Right lobe of liver (tissue), 6 donors: ENCODE measurements at places on chromosomes 1 and 21. TPM values are rescaled to one million over a fixed set of nuclear protein-coding genes. Genes with fewer than 3 reads are reported as not detected.

Gene CELA2B
- total RNA-seq = not detected

GRCh38 chr1:201573030-201573429 is 34.1 kb downstream of the NAV1 start:
- H3K4me1 ChIP-seq = no peaks in the 10 kb centered on the region
- no peak for DNase-seq
- H3K27me3 ChIP-seq = no peaks in the 10 kb centered on the region
- no peaks in the 10 kb centered on the region for H3K36me3 ChIP-seq
- H3K4me3 ChIP-seq = no peak overlapping the region

DNA sequence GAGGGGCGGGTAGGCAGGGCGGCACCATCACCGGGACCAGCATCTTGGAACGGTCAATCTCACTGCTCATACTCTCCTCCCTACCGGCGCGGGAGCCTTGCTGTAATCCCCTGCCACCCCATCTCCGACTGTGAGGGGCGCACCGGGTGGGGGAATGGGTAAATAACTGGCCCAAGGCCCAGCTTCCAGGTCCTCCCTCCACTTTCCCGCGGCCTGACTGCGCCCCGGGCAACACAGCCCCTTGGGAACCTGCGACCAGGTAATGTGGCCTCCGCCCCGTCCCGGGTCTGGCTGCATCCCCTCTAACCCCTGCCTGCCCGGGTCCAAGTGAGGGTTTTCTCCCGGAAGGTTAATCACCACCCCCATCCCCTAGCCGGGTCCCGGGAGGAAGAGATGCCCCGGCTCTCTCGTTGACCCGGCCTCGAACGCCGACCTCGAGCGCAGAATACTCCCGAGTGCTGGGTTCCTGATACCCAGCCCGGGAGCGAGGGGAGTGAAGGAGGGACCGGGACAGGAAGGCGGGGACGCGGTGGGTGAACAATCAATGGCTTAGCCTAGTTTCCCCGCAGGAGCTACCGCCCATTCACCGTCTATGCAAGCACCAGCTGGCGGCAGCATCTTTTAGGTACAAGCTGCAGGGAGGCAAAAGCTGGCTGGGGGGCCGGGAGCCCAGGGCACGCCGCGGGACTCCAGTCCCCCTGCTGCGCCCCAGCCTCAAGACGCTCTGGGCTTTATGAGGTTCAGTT is 5.9 kb upstream of the LHX9 start:
- no peak for DNase-seq
- no peak overlapping the region for H3K4me3 ChIP-seq
- no peak overlapping the region for H3K27ac ChIP-seq
- H3K36me3 ChIP-seq = no peaks in the 10 kb centered on the region
- peaks cover 48% of the 10 kb centered on the region for H3K27me3 ChIP-seq

GRCh38 chr1:206497363-206497762 is 10.0 kb upstream of the RASSF5 start:
- no peak overlapping the region for H3K4me3 ChIP-seq
- no peaks in the 10 kb centered on the region for H3K4me1 ChIP-seq
- no peaks in the 10 kb centered on the region for H3K36me3 ChIP-seq
- no peak overlapping the region for H3K27ac ChIP-seq
- no peaks in the 10 kb centered on the region for H3K27me3 ChIP-seq

Gene C1QTNF12
- 4.0 TPM for total RNA-seq

- H3K4me1 ChIP-seq = no peaks in the 10 kb centered on the region
- no peak for DNase-seq
- H3K27ac ChIP-seq = no peak overlapping the region
- no peaks in the 10 kb centered on the region for H3K27me3 ChIP-seq
Measured at GRCh38 chr1:60228041-60228491, 154.5 kb upstream of the C1orf87 start.

DNA sequence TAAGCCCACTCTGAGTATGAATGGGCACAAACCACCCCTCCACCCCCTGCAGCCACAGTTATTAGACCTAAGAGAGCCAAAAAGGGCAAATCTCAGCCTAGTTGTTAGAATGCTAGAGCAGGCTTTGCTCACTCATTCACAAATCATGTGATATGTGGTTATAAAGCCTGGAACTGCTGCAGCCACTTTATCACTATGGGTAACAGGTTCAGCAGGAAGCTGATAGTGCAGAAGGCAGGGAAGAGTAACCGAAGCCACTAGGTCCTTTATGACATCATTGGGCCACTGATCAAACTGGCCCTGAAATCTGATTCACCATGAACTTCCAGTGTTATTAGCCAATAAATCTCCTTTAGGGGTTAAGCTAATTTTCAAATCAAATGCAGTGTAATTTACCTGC is 134.7 kb downstream of the GRIK1 start:
- DNase-seq = no peak
- no peaks in the 10 kb centered on the region for H3K27me3 ChIP-seq
- no peaks in the 10 kb centered on the region for H3K36me3 ChIP-seq

GRCh38 chr1:160758521-160758920 is 19.5 kb downstream of the SLAMF7 start:
- no peak for DNase-seq
- H3K4me3 ChIP-seq = no peak overlapping the region
- H3K4me1 ChIP-seq = no peaks in the 10 kb centered on the region

DNA sequence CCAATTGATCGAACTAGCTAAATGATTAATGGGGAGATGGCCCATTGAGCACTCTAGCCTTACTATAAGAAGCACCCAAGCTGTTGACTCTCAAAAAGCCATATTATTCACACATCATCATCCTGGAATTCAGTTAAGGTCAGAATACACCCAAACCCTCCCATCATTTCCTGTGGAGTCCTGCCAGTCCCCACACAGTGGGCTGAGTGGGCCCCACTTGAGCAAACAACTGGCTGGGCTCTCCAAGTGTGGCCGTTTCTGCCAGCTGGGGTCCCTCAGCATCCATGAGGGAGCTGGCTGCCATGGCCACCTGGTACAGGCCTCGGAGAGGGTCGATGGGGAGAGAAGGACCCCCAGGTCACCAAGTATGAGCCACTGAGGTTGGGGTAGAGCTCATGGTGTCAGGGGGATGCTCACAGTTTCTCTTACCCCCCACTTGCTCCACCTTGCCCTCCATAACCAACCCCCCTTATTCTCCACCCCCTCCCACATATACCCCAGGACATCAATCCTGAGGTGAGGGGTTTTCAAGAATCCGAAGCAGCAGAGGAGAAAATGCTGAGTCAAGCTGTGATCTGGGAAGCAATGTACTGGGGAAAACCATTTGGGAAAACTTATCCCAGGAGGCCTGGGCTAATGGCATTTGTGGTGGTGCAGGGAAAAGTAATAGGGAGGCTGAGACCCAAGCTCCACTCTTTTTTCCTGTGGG is 60.3 kb downstream of the UBE2T start:
- no peak overlapping the region for H3K27ac ChIP-seq
- H3K27me3 ChIP-seq = no peaks in the 10 kb centered on the region
- no peak for DNase-seq
- H3K4me1 ChIP-seq = no peaks in the 10 kb centered on the region
- no peaks in the 10 kb centered on the region for H3K36me3 ChIP-seq

Gene CCDC17
- 2.1 TPM for total RNA-seq

Gene HPDL
- not detected for total RNA-seq

Gene NRAS
- total RNA-seq = 13.0 TPM

- H3K4me1 ChIP-seq = no peaks in the 10 kb centered on the region
- no peak for DNase-seq
- H3K27me3 ChIP-seq = no peaks in the 10 kb centered on the region
Measured at GRCh38 chr21:25362375-25363267, 244.7 kb downstream of the MRPL39 start.

DNA sequence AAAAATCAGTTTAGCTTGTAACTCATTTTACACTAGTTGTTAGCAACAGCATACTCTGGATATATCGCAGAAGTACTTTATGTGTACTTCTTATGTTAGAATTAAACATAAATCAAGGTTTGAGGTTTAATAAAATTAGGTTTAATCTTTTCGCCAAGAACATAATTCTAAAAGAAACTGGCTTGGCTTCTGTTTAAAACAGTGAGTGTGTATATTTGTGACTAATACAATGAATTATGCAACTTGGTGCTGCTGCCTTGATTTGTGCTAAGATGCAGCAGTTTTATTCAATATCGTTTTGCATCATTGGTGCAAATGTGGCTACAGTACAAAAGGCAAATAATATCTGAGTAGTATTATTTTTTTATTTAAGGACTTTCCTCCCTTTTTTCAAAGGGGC is 44.8 kb downstream of the USP25 start:
- H3K27ac ChIP-seq = no peak overlapping the region
- DNase-seq = no peak
- H3K36me3 ChIP-seq = no peaks in the 10 kb centered on the region
- H3K4me3 ChIP-seq = no peak overlapping the region

Gene HTR1D
- not detected for total RNA-seq

DNA sequence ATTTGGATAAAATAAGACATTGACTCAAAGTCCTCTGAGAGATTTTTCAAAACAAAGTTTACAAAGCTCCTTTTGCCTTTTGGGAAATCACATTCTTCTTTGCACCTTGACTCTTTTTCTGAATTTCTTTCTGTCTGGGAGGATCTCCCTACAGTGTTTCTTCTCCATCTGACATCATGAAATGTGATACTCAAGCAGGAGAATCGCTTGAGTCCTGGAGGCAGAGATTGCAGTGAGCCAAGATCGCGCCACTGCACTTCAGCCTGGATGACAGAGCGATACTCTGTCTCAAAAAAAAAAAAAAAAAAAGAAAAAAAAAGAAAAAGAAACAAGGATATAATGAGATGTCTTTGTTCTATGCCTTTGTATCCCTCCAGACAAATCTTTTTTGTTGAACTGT is 13.3 kb upstream of the GRIK1 start:
- no peak for DNase-seq
- no peak overlapping the region for H3K27ac ChIP-seq
- H3K27me3 ChIP-seq = no peaks in the 10 kb centered on the region
- H3K36me3 ChIP-seq = no peaks in the 10 kb centered on the region
- H3K4me3 ChIP-seq = no peak overlapping the region

DNA sequence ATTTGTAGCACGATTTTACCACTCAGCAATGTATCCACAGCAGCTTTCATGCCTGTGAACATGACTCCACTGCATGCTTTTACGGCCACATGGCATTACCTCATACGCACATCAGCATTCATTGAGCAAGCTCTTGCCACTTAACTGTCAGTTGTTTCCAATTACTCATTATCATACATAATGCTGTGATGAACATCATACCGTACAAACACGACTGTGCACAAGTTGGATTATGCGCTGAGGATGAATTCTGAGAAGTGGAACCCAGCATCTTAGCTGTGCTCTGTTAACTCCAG is 9.6 kb downstream of the UMODL1 start:
- no peaks in the 10 kb centered on the region for H3K4me1 ChIP-seq
- no peaks in the 10 kb centered on the region for H3K27me3 ChIP-seq
- H3K27ac ChIP-seq = no peak overlapping the region
- H3K4me3 ChIP-seq = no peak overlapping the region
- no peak for DNase-seq

- H3K4me3 ChIP-seq = no peak overlapping the region
- H3K4me1 ChIP-seq = no peaks in the 10 kb centered on the region
- H3K27ac ChIP-seq = no peak overlapping the region
- DNase-seq = no peak
- no peaks in the 10 kb centered on the region for H3K36me3 ChIP-seq
Measured at GRCh38 chr1:86445919-86446318, 21.9 kb downstream of the CLCA2 start.

- H3K36me3 ChIP-seq = no peaks in the 10 kb centered on the region
- H3K27ac ChIP-seq = no peak overlapping the region
- no peaks in the 10 kb centered on the region for H3K4me1 ChIP-seq
- DNase-seq = no peak
- H3K27me3 ChIP-seq = no peaks in the 10 kb centered on the region
- H3K4me3 ChIP-seq = no peak overlapping the region
Measured at GRCh38 chr1:79043506-79043905, 37.0 kb upstream of the ADGRL4 start.

Gene CRABP2
- total RNA-seq = not detected

- H3K4me3 ChIP-seq = no peak overlapping the region
- no peaks in the 10 kb centered on the region for H3K27me3 ChIP-seq
- H3K27ac ChIP-seq = no peak overlapping the region
- no peak for DNase-seq
- H3K36me3 ChIP-seq = no peaks in the 10 kb centered on the region
Measured at GRCh38 chr1:30242722-30243457, 480.5 kb downstream of the MATN1 start.

DNA sequence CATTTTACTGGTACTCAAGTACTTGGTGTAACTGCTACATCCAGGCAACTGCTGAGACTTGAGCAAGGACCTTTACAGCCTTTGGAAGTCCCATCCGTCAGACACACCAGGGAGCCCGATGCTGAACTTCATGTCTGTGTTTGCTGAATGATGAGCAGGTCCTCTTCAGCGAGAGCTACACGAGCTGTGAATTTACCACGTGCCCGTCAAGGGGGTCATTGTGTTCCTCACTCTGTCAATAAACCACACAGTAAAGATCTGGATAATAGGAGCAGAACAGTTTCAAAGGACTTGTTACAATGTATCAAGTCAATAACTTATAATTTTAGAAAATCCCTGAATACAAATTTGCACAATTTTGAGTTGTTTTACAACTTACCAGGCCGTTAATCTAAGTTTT is 427.2 kb downstream of the KIF26B start:
- no peaks in the 10 kb centered on the region for H3K36me3 ChIP-seq
- H3K27me3 ChIP-seq = no peaks in the 10 kb centered on the region
- H3K4me1 ChIP-seq = no peaks in the 10 kb centered on the region
- no peak overlapping the region for H3K27ac ChIP-seq
- H3K4me3 ChIP-seq = no peak overlapping the region
- DNase-seq = no peak

Gene GJB3
- 0.90 TPM for total RNA-seq

Gene CNTN2
- total RNA-seq = not detected

GRCh38 chr1:27391511-27392095 is 819 bp upstream of the GPR3 start:
- no peak for DNase-seq
- no peak overlapping the region for H3K4me3 ChIP-seq
- H3K27me3 ChIP-seq = no peaks in the 10 kb centered on the region
- no peaks in the 10 kb centered on the region for H3K36me3 ChIP-seq

GRCh38 chr1:143610196-143610595 is 361.6 kb downstream of the FAM72C start:
- no peaks in the 10 kb centered on the region for H3K27me3 ChIP-seq
- DNase-seq = no peak
- H3K36me3 ChIP-seq = no peaks in the 10 kb centered on the region
- no peak overlapping the region for H3K27ac ChIP-seq
- no peak overlapping the region for H3K4me3 ChIP-seq

Gene PTCH2
- total RNA-seq = 0.31 TPM

DNA sequence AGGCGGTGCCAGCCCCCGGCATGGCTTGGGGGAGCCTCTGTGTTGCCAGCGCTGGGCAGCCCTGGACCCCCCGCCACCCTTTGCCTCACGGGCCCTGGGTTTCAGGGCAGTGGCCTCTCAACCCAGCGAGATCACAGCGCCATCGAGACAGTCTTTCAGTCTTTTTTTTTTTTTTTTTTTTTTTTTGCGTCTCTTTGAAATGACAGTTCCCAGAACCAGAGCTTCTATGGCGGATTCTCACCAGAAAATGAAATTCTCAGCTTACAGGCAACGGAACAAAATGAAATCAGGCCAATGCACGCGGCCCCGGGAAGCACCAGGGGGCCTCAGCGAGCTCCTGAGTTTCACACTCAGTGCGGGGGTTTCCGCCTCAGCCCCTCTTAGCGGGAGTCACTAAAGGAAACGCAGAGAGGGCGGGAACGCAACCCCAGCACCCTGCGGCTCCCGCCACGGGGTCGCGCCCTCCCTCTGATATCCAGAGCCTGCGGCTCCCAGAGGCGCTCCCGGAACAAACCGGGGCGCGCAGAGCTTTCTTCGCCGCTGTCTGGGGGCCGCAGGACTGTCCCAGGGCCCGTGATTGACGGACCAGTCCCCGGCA is 8.0 kb upstream of the COL6A1 start:
- peak; percentile 79 for DNase-seq
- no peaks in the 10 kb centered on the region for H3K4me1 ChIP-seq
- peak overlapping the region; percentile 72 for H3K27ac ChIP-seq
- peaks cover 10% of the 10 kb centered on the region for H3K27me3 ChIP-seq
- no peaks in the 10 kb centered on the region for H3K36me3 ChIP-seq
- H3K4me3 ChIP-seq = peak overlapping the region; percentile 51
